Effector memory CD4-positive, alpha-beta T cell (primary cell): ENCODE measurements at places on chromosomes 3 and 15.
A peak's percentile ranks its signal among the peaks of the same experiment; 100 is the strongest.

DNA sequence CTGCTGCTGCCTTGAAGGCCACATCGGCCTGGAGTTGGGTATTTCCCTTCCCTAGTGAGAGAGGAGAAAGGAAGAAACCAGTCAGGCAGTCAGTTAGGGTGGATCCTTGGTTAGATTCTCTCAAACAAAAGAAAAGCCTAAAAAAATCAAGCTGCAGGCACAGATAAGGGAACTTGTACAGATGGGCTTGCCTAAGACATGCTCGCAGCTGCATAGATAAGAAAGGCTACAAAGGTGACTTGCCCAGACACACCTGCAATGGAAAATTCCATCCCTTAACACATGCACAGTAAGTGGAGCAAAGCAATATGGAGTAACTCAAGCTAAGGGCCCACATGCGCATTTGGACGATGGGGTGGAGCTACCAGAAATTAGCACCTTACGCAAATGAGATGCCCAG is 199.7 kb upstream of the ARPP21 start:
- H3K27ac ChIP-seq = no peak overlapping the region
- H3K4me1 ChIP-seq = no peaks in the 10 kb centered on the region
- H3K4me3 ChIP-seq = no peak overlapping the region
- H3K36me3 ChIP-seq = no peaks in the 10 kb centered on the region
- DNase-seq = no peak

DNA sequence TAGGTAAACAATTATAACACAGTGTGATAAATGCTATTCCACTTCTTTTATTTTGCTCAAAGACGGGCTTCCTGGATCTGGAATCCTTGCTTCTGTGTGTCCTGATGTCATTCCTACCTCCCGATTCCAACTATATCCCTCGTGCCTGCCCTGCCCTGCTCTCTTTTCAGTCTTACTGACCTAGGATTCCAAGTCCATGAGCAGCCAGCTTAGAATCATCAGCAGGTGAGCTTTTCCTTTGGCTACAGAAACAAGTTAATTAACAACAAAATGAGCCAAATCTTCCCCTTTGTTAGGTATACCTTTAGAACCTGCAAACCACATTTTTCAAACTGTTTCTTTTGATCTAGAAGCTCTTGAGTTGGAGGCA is 21.9 kb upstream of the KPNA1 start:
- DNase-seq = no peak
- peaks cover 67% of the 10 kb centered on the region for H3K36me3 ChIP-seq
- no peak overlapping the region for H3K4me3 ChIP-seq
- H3K4me1 ChIP-seq = no peaks in the 10 kb centered on the region

DNA sequence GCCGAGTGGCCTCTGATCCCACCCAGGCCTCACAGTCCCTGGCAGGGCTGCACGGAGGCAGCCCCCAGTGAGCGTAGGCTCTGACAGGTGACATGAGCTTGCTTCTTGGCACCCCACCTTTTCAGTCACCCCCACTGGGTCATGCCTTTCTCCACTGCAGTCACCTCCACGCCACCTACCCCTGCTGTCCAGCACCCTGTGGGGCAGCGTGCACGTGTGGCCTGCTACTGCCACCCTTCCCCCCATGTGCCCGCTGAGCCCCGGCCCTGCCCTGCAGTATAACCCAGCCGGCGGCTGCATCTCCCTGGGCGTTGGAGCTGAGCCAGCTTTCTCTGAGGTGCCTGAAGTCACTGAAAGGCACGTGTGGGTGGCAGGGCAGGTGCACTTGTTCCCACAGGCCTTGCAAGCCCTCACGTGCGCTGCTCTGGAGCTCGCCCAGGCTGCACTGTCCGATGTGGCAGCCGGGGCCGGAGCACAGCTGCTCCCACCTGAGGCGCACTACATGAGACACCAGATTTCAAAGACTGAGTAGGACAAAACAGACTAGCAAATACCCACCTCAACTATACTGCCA is 65.6 kb downstream of the NIPA2 start:
- no peaks in the 10 kb centered on the region for H3K4me1 ChIP-seq
- H3K36me3 ChIP-seq = peaks cover 11% of the 10 kb centered on the region
- no peak overlapping the region for H3K27ac ChIP-seq
- H3K4me3 ChIP-seq = no peak overlapping the region
- no peak for DNase-seq

DNA sequence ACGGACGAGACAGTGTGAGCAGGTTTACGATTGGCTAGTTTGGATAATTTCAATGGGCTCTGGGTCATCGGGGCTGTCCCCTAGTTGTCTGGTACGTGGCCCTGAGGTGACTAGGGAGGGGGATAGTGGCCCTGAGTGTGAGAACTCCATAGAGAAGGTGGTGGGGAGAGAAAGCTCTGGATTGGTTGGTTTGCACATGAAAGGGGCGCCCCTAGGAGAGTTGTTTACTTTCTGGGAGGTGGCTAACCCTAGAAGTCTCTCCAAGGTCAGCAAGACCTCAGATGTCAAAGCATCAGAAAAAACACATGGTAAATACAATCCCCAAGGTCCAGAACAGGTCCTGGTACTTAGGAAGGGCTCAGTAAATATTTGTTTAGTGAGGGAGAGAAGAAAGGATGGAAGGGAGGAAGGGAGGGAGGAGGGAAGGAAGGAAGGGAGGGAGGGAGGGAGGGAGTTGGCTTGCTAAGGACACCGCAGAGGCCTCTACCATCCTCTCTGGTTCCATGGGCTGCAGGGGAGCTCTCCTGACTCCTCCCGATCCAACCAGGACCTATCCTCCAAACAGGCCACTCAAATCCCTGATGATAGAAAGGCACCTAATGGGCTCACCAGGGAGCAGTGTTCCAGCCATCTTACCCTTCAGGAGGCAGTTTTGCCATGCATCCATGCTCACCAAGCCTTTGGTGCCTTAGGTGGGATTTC is 3.0 kb upstream of the TRH start:
- peaks cover 8% of the 10 kb centered on the region for H3K4me1 ChIP-seq
- peaks cover 23% of the 10 kb centered on the region for H3K27me3 ChIP-seq
- no peak for DNase-seq
- H3K4me3 ChIP-seq = no peak overlapping the region
- no peaks in the 10 kb centered on the region for H3K36me3 ChIP-seq

DNA sequence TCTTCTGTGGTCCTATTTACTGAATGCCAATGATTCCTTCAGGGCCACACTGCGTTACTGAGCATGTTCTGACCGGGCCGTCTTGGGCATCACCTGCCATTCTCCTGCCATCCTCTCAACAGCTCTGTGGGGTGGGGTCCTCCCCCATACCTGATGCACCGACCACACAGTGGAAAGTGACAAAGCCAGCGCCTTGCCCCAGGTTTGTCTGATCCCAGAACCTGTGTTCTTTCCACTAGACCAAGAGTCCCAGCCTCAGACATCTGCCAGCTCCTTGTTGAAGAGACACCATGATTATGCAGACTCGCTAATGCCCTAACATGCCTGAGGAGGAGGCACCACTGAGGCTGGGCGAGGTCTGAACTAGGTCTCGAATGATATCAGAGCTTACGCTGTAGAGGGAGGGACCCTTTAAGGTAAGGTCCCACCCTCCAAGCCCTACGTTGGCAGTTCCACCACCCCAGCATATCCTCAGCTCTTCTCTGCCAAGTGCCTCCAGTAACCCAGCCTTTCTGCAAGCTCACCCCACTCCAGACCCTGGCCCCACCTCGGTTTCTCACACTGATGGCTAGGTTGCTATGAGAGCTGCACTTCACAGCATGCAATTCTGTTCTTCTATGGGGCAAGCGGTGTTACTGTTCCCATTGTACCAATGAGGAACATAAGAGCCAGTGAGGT is 29.8 kb upstream of the PLXNA1 start:
- H3K27me3 ChIP-seq = no peaks in the 10 kb centered on the region
- H3K4me3 ChIP-seq = no peak overlapping the region
- H3K27ac ChIP-seq = no peak overlapping the region
- peaks cover 7% of the 10 kb centered on the region for H3K36me3 ChIP-seq
- H3K4me1 ChIP-seq = no peaks in the 10 kb centered on the region

DNA sequence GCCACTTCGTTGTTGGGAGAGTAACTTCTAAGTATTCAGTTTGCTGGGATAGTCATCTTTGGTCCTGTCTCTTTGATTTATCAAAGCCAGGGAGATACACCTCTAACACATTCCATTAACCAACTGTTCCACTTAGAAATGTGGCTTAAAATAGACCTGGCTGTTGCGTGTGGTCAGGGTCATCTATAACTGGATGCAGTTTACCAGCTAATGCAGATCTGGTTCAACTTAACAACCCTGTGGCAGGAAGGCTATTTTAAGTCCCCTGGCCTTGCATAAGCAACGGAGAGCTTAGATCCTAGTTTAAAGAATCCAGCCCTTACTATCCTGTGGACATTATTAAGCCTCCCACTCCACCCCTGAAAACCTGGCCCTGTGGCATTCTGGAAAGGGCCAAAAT is 28.1 kb upstream of the CAPN3 start:
- no peak for DNase-seq
- no peak overlapping the region for H3K27ac ChIP-seq
- H3K36me3 ChIP-seq = peaks cover 17% of the 10 kb centered on the region
- no peaks in the 10 kb centered on the region for H3K4me1 ChIP-seq
- H3K4me3 ChIP-seq = no peak overlapping the region
- no peaks in the 10 kb centered on the region for H3K27me3 ChIP-seq

DNA sequence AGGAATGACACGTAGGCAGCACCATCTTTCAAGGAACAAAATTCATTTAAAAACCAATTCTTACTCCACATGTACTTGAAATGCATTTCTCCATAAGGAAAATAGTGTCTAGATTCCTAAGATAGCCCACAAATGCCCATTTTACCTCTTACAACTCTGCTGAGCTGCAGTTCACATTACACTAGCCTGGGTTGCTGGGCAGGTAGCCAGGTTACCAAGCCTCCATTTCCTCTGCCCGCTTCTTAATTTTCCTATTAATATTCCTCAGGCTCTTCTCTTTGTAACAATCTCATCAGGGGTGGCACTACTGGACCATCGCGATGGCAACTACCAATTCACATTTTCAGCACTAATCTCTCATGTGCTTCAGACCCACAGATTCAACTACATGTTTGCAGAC is 10.8 kb downstream of the ATP13A3 start:
- H3K27ac ChIP-seq = no peak overlapping the region
- H3K36me3 ChIP-seq = no peaks in the 10 kb centered on the region
- no peaks in the 10 kb centered on the region for H3K27me3 ChIP-seq

DNA sequence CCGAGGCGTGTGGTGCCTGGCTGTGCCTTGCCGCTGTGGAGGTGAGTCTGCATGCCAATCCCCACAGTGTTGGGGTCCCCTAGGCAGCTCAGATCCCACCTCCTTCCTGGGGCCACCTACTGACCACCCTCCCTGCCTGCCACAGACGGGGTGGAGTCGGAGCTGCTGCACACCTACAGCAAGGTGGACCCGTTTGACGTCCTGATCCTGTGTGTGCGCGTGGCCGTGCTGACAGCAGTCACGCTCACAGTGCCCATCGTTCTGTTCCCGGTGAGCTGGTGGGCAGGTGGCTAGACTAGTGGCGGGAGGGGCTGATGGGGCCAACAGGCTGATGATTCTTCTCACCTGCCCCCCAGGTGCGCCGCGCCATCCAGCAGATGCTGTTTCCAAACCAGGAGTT is 13.4 kb downstream of the SLC38A3 start:
- no peak overlapping the region for H3K4me3 ChIP-seq
- no peak overlapping the region for H3K27ac ChIP-seq
- no peaks in the 10 kb centered on the region for H3K36me3 ChIP-seq
- H3K27me3 ChIP-seq = no peaks in the 10 kb centered on the region
- no peaks in the 10 kb centered on the region for H3K4me1 ChIP-seq

- H3K27ac ChIP-seq = no peak overlapping the region
- H3K27me3 ChIP-seq = no peaks in the 10 kb centered on the region
- peaks cover 13% of the 10 kb centered on the region for H3K4me1 ChIP-seq
- H3K4me3 ChIP-seq = no peak overlapping the region
- peaks cover 22% of the 10 kb centered on the region for H3K36me3 ChIP-seq
These were observed 12.5 kb downstream of the TM2D3 start for GRCh38 chr15:101639667-101640066.

- H3K4me3 ChIP-seq = peak overlapping the region; percentile 85
- H3K36me3 ChIP-seq = no peaks in the 10 kb centered on the region
- peak overlapping the region; percentile 98 for H3K27ac ChIP-seq
- no peak for DNase-seq
- no peaks in the 10 kb centered on the region for H3K27me3 ChIP-seq
- H3K4me1 ChIP-seq = peaks cover 16% of the 10 kb centered on the region
These were observed 353 bp downstream of the ATG3 start for GRCh38 chr3:112561484-112561733.

DNA sequence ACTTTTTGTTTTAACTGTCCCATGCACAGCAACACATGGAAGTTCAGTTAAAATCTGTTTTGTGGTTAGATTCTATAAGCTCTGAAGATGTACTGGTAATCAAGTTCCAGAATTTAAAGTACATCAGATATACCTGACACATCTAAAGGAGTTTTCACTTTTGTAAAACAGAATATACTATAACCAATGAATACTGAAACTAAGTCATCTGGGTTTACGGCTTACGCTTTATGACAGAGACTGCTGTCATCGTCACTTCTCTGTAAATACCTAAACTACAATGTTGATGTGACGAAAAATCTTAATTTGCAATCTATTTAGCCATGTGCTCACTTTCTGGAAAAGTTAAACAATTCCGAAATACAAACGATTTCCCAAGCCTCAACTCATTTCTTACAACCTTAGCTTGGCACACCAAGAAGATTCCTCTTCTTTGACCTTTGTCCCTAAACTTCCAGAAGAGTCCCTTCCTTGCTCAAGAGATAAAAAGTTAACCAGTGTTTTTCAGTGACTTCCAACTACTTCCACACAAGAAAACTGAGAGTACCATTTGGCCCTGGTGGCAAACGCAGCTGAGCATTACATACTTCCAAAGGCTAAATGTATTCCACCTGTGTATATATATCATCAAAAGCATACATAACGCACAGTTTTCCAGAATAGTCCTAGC is 56.8 kb upstream of the NEK10 start:
- H3K4me1 ChIP-seq = no peaks in the 10 kb centered on the region
- H3K27ac ChIP-seq = no peak overlapping the region
- no peaks in the 10 kb centered on the region for H3K27me3 ChIP-seq
- peaks cover 26% of the 10 kb centered on the region for H3K36me3 ChIP-seq

GRCh38 chr3:155442072-155442471 is 148.6 kb upstream of the STRIT1 start:
- H3K36me3 ChIP-seq = no peaks in the 10 kb centered on the region
- H3K27me3 ChIP-seq = no peaks in the 10 kb centered on the region
- H3K4me3 ChIP-seq = no peak overlapping the region
- H3K4me1 ChIP-seq = no peaks in the 10 kb centered on the region
- DNase-seq = no peak
- no peak overlapping the region for H3K27ac ChIP-seq

DNA sequence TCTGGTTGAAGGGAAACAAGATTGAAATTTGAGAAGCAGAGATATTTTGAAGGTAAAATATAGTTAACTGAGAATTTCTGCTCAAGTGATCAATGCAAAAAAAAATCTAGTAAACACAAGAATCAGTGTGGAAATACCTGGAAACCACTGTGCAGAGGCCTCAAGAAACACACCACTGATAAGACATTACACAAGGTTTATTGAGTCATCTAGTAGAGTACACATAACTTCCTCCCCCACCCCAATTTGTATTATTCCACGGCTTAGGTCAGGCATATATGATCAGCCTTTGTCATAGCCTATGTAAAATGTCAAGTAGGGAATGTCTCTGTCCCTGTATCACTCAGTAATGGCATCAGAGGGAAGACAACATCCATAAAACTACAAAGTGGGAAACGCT is 447.8 kb upstream of the BCHE start:
- no peaks in the 10 kb centered on the region for H3K36me3 ChIP-seq
- no peaks in the 10 kb centered on the region for H3K4me1 ChIP-seq
- no peak overlapping the region for H3K4me3 ChIP-seq
- H3K27ac ChIP-seq = no peak overlapping the region
